ENCODE measurements at places on chromosomes 7 and 10. TPM values are rescaled to one million over a fixed set of nuclear protein-coding genes. Genes with fewer than 3 reads are reported as not detected.

DNA sequence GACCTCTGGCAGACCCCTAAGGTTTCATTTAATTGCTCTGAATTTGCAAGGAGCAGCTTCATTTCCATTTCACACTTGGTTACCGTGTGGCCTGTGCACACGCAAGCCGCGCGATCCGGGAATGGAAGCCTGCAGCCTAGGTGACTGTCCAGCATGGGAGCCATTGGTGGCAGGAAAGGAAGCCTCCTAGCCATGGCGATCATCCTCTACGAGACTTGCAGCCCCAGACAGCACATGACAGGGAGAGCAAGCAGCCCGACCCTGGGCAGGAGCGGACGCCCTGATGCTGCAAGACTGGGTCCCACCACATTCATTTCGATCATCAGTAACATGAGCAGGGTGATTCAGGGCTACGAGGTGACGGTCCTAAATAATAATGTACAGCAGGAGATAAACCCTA lies 33.9 kb downstream of the C10orf143 start:
- H3K36me3 ChIP-seq, result no peaks in the 10 kb centered on the region
- no peak overlapping the region for H3K4me3 ChIP-seq
- no peaks in the 10 kb centered on the region for H3K27me3 ChIP-seq
- no peak overlapping the region for H3K27ac ChIP-seq

GRCh38 chr10:61987951-61988379 lies 86.5 kb downstream of the ARID5B start:
- H3K36me3 ChIP-seq, result no peaks in the 10 kb centered on the region
- no peak for DNase-seq
- no peaks in the 10 kb centered on the region for H3K27me3 ChIP-seq
- no peaks in the 10 kb centered on the region for H3K4me1 ChIP-seq
- no peak overlapping the region for H3K4me3 ChIP-seq

DNA sequence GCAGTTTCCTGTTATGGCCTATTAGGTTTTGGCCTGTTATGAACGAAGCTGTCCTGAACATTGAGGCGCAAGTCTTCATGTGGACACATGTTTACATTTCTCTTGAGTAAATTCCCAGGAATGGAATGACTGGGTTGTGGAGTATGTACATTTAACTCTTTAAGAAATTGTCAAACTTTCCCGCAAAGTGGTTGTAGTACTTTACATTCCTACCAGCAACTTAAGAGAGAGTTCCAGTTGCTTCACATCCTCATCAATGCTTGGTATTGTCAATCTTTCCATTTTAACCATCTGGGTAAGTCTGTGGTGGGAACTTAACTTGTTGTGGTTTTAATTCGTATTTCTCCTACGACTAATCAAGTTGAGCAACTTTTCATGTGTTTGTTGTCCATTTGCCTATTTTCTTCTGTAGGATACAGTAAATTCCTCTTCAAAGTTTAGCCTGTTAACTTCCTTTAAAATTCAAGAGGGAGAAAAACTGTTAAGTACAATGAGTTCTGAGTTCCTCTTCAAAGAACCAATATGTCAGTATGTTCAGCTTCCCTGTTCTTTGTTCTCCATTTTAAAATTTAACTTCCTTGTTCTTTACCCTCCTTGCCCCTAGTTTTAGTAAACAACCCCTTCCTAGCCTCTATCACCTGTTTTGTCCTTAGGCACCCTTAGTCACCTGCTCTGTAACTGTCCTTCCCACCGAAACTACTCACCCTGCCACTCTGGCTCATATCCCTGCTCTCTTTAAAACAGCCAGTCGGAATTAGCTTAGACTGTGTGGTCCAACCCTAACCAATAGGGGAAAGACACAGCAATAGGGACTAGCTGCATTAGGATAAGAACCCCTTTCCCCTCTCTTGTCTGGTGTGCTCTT lies 74.0 kb downstream of the FAM241B start:
- H3K27ac ChIP-seq, result no peak overlapping the region
- peaks cover 50% of the 10 kb centered on the region for H3K27me3 ChIP-seq
- H3K4me1 ChIP-seq, result no peaks in the 10 kb centered on the region
- H3K36me3 ChIP-seq, result no peaks in the 10 kb centered on the region

DNA sequence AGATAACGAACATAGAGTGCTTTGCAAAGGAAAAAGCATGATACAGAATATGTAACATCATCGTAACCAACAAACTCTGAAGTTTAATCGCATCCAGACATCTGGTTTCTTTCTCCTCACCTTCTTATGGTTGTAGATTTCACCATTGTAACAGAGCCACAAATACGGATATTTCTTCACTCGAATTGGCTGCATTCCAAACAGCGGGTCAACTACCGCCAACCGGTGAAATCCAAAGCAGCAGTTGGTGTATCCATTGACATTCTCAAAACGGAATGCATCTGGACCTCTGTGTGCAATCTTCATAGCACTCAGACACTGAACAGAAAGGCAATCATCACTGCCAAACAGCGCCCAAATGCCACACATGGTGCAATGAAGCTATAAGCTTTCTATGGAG lies 3.4 kb downstream of the ASNS start:
- no peaks in the 10 kb centered on the region for H3K4me1 ChIP-seq
- peaks cover 20% of the 10 kb centered on the region for H3K36me3 ChIP-seq
- H3K4me3 ChIP-seq, result no peak overlapping the region
- DNase-seq, result no peak

GRCh38 chr7:134374291-134374690 lies 57.6 kb upstream of the SLC35B4 start:
- H3K27ac ChIP-seq, result no peak overlapping the region
- DNase-seq, result no peak
- peaks cover 4% of the 10 kb centered on the region for H3K4me1 ChIP-seq
- H3K27me3 ChIP-seq, result peaks cover 8% of the 10 kb centered on the region

DNA sequence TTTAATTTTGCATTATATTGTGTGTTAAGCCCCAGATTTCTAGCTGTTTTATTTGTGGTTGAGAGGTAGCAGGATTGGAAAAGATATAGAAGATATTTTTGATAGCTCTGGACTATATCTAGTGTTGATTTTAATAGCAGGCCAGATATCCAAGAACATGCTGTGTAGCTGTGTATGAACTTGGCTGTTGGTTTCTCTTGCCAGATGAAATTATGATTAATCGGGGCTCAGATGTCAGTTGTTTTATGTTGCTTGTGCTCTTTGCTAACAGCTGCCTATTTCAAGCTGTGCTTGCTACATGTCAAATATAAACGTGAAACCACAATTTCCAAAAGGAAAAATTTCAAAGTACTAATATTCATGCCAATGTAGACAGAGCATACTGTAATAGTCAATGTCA lies 141.1 kb downstream of the GRM3 start:
- H3K4me1 ChIP-seq, result no peaks in the 10 kb centered on the region
- no peaks in the 10 kb centered on the region for H3K27me3 ChIP-seq
- H3K36me3 ChIP-seq, result no peaks in the 10 kb centered on the region

DNA sequence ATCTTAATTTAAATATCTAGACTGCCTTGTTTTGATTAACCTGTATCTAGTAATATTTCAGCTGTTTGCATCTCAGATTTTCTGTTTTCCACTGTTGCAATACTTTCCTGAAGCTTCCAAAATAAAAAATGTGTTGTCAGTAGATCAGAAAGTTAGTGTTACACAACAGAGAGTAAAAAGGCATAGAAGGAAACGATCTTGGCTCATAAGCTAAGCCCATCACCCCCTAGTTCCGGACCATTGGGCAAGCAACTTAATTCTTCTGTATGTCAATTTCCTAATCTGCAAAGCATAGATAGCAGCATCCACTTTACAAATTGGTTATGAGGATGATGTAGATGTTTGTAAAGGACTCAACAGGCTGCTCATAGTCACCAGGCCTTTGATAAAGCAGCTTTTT lies 4.4 kb downstream of the PON3 start:
- H3K27me3 ChIP-seq, result no peaks in the 10 kb centered on the region
- DNase-seq, result no peak
- no peaks in the 10 kb centered on the region for H3K4me1 ChIP-seq
- no peak overlapping the region for H3K4me3 ChIP-seq
- no peak overlapping the region for H3K27ac ChIP-seq
- no peaks in the 10 kb centered on the region for H3K36me3 ChIP-seq

GRCh38 chr10:72274730-72275350 lies 1.1 kb downstream of the DDIT4 start:
- H3K27me3 ChIP-seq, result no peaks in the 10 kb centered on the region
- H3K4me1 ChIP-seq, result peaks cover 20% of the 10 kb centered on the region
- peaks cover 7% of the 10 kb centered on the region for H3K36me3 ChIP-seq
- H3K27ac ChIP-seq, result peak overlapping the region; percentile 42

- H3K36me3 ChIP-seq, result no peaks in the 10 kb centered on the region
- no peaks in the 10 kb centered on the region for H3K4me1 ChIP-seq
- H3K4me3 ChIP-seq, result no peak overlapping the region
These were observed 101.4 kb downstream of the TBXAS1 start for GRCh38 chr7:139930286-139930965.

- no peaks in the 10 kb centered on the region for H3K27me3 ChIP-seq
- H3K4me1 ChIP-seq, result no peaks in the 10 kb centered on the region
- DNase-seq, result no peak
- H3K27ac ChIP-seq, result no peak overlapping the region
- no peaks in the 10 kb centered on the region for H3K36me3 ChIP-seq
- H3K4me3 ChIP-seq, result no peak overlapping the region
These were observed 131.3 kb downstream of the ADK start for GRCh38 chr10:74282151-74282847.

- no peaks in the 10 kb centered on the region for H3K27me3 ChIP-seq
- H3K4me1 ChIP-seq, result no peaks in the 10 kb centered on the region
These were observed 49.9 kb upstream of the MGMT start for GRCh38 chr10:129416956-129417765.

- no peaks in the 10 kb centered on the region for H3K36me3 ChIP-seq
- DNase-seq, result no peak
- H3K4me3 ChIP-seq, result no peak overlapping the region
- H3K27ac ChIP-seq, result no peak overlapping the region
These were observed 21.3 kb downstream of the GRM3 start for GRCh38 chr7:86664991-86665390.

- H3K27ac ChIP-seq, result no peak overlapping the region
- peaks cover 6% of the 10 kb centered on the region for H3K4me1 ChIP-seq
- no peak overlapping the region for H3K4me3 ChIP-seq
- H3K36me3 ChIP-seq, result peaks cover 17% of the 10 kb centered on the region
- no peak for DNase-seq
These were observed 26.7 kb downstream of the ELMO1 start for GRCh38 chr7:37421861-37422500.

- peak; percentile 81 for DNase-seq
- H3K36me3 ChIP-seq, result no peaks in the 10 kb centered on the region
- H3K4me3 ChIP-seq, result peak overlapping the region; percentile 76
- no peak overlapping the region for H3K27ac ChIP-seq
- H3K27me3 ChIP-seq, result peaks cover 88% of the 10 kb centered on the region
These were observed 859 bp upstream of the CH25H start for GRCh38 chr10:89207801-89208551.

- no peak overlapping the region for H3K4me3 ChIP-seq
- H3K27ac ChIP-seq, result no peak overlapping the region
- H3K4me1 ChIP-seq, result no peaks in the 10 kb centered on the region
- no peaks in the 10 kb centered on the region for H3K36me3 ChIP-seq
These were observed 2.7 kb downstream of the IL2RA start for GRCh38 chr10:6059506-6059905.

DNA sequence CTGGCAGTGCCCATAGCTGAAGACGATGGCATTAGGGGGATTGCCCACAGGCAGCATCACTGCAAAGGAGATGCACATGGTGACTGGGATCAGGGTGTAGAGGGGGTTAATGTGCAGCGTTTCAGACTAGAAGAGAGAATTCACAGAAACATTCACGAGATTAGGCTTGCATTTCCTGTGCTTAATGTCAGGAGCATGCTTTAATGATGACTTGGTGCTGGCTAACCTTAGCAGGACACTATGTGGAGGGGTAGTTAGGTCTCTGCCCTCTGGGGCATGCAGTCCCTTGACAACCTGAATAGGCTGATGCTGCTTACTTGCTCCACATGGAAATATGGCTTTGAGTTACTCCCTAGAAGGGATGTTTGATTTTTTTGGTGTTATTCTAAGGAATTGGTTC lies 21.8 kb downstream of the STMP1 start:
- DNase-seq, result peak; percentile 59
- no peak overlapping the region for H3K4me3 ChIP-seq
- no peaks in the 10 kb centered on the region for H3K27me3 ChIP-seq

GRCh38 chr10:114957673-114958072 lies 19.7 kb downstream of the TRUB1 start:
- H3K4me1 ChIP-seq, result no peaks in the 10 kb centered on the region
- H3K36me3 ChIP-seq, result peaks cover 57% of the 10 kb centered on the region
- no peaks in the 10 kb centered on the region for H3K27me3 ChIP-seq
- H3K4me3 ChIP-seq, result no peak overlapping the region
- DNase-seq, result no peak

DNA sequence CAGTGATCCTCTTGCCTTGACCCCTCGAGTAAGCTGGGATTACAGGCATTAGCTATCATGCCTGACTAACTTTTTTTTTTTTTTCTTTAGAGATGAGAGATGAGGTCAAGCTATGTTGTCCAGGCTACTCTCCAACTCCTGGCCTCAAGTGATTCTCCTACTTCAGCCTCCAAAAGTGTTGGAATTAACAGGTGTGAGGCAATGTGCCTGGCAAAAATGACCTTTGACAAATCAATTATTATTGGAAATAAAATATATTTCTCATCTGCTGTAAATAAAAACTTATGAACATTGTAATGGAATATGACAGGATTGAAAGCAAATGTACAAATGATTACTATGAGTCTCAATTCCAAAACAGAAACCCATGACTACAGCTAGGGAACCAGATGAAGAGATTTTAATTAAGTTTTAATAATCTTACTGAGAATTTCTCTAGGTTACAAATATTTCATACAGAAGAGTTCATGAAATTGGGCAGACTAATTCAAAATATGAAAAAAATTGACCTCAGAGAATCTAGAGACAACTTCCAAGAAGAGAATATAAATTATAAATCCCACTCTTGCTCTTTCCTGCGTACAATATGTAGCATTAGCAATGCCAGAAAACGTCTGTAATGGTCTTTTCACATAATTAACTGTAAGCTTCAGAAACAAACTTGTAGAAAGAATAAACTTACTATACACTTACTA lies 414.7 kb downstream of the DGKB start:
- DNase-seq, result no peak
- no peaks in the 10 kb centered on the region for H3K36me3 ChIP-seq
- no peaks in the 10 kb centered on the region for H3K27me3 ChIP-seq

GRCh38 chr10:35136263-35136815 lies 9.7 kb downstream of the CREM start:
- H3K4me3 ChIP-seq, result no peak overlapping the region
- H3K27me3 ChIP-seq, result no peaks in the 10 kb centered on the region
- H3K36me3 ChIP-seq, result no peaks in the 10 kb centered on the region
- H3K27ac ChIP-seq, result no peak overlapping the region
- no peaks in the 10 kb centered on the region for H3K4me1 ChIP-seq

- no peak overlapping the region for H3K27ac ChIP-seq
- no peak overlapping the region for H3K4me3 ChIP-seq
- H3K27me3 ChIP-seq, result no peaks in the 10 kb centered on the region
- H3K4me1 ChIP-seq, result no peaks in the 10 kb centered on the region
- no peaks in the 10 kb centered on the region for H3K36me3 ChIP-seq
These were observed 41.4 kb upstream of the MAP3K8 start for GRCh38 chr10:30392564-30392990.

GRCh38 chr10:10804998-10805740 lies 212.5 kb upstream of the CELF2 start:
- H3K27ac ChIP-seq, result no peak overlapping the region
- H3K36me3 ChIP-seq, result no peaks in the 10 kb centered on the region
- no peak for DNase-seq
- no peak overlapping the region for H3K4me3 ChIP-seq
- H3K4me1 ChIP-seq, result peaks cover 12% of the 10 kb centered on the region

- no peak overlapping the region for H3K4me3 ChIP-seq
- no peaks in the 10 kb centered on the region for H3K4me1 ChIP-seq
- no peak overlapping the region for H3K27ac ChIP-seq
- H3K36me3 ChIP-seq, result no peaks in the 10 kb centered on the region
These were observed 79.0 kb upstream of the SEMA3C start for GRCh38 chr7:80997841-80998240.

OPALIN gene
- not detected for total RNA-seq

BAMBI gene
- 49.2 TPM for total RNA-seq

FAM237B gene
- total RNA-seq, result not detected

RADIL gene
- 41.7 TPM for total RNA-seq

NKX2-3 gene
- total RNA-seq, result not detected

HHEX gene
- total RNA-seq, result 96.5 TPM

ASAH2B gene
- 7.0 TPM for total RNA-seq

COBL gene
- 27.5 TPM for total RNA-seq
